Cortex of kidney (tissue), 1 donor: ENCODE measurements at places on chromosomes 12 and 14.

DNA sequence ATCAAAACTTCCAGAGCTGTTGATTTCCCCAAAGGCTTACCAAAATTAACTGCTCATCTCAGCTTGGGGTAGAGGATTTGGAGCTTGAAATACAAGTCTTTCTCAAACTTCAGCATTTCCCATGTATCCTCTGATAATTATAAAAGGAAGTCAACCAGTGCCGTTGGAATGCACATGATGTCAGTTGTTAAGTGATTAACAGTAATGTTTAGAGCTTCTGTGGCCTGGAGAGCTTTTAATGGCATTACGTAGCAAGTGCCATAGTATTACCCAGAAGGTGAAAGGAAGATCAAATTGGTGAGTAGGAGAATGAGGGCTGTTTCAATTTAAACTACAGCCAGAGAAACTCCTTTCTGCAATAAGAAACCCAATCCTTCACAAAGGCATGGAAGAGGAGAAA lies 62.5 kb upstream of the PTPRR start:
- no peak for DNase-seq

GRCh38 chr14:72826039-72826438 lies 67.9 kb downstream of the DPF3 start:
- DNase-seq, result no peak

- no peak for DNase-seq
These were observed 5.0 kb downstream of the RNASE9 start for GRCh38 chr14:20555845-20556244.

GRCh38 chr14:105859717-105860614 lies 333.6 kb downstream of the TMEM121 start:
- DNase-seq, result no peak

DNA sequence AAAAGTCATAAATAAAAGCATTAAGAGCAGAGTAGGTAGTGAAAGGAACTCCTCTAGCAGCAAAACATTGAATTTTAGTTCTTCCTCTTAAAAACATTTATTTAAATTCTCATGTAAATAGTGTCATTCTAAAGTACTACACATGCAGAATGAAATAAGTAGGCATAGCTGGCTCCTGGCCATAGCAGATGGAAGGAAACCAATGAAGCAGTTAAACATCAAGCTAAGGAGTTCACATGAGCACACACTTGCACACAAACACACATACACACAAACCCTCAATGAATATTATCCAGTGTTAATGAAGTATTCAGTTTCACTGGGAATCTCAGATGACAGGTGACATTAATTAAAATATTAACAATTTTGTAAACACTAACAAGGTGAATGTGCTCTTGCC lies 69.3 kb downstream of the SLC35F4 start:
- DNase-seq, result no peak

DNA sequence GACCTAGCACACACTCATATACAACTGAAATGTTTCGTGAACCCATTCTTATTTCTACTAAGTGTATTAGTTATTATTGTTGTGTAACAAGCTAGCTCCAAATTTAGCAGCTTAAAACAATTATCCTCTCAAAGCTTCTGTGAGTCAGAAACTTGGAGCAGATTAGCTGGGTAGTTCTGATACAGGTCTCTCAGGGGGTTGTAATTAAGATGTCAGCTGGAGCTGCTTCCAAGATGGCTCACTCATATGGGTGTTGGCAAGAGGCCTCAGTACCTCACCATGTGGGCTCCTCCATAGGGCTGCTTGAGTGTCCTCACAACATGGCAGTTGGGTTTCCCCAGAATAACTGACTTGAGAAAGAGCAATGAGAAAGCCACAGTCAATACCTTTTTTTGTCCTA lies 9.8 kb downstream of the GPR135 start:
- no peak for DNase-seq

- no peak for DNase-seq
These were observed 414.8 kb upstream of the STXBP6 start for GRCh38 chr14:25464772-25465171.

- no peak for DNase-seq
These were observed 12.2 kb downstream of the SYCP3 start for GRCh38 chr12:101727098-101727497.

- no peak for DNase-seq
These were observed 30.9 kb upstream of the ANKRD9 start for GRCh38 chr14:102540315-102541028.

DNA sequence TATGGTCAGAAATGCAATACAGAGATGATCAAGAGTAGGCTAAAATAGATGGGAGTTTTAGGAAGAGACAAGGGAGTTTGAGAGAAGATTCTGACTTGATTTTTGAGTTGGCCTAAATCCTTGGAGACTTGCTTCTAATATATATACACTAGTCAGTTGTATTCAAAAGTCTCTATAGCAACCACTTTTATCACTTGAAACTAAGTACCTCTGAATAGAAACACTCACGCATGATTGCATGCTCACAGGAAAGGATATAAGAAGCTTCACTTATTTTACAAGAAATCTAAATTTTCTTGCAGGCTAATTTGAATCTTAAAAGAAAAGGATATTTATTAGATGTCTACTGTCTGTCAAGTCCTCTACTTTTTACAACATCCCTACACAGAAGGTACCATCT lies 316.8 kb downstream of the SNAPC1 start:
- DNase-seq, result no peak

DNA sequence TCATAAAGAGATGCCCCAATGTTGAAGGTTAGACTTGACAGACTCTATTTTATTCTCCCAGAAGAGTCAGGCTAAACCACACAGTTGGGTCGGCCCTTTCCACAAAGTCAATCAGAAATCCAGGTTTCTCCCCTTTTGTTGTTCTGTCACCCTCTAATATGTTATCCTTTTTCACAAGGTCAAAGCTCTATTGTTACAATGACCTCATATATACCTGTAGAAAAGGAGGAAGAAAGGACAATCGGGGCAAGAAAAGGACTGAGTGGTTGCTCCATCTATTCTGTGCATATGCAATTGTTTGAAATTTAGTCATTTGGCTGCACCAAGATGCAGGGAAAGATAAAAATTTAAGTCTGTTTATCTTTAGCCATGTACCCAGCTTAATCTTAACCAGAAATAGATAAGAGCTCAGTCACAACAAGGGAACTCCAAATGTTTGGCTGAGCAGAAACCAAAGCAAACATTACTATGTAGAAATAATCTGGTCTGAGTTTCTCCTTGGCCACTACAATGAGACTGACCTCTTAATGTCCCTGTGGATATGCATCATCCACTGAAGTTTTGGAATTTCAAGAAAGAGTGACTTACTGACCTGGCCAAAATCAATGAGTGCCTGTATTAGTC lies 503.7 kb downstream of the GALC start:
- no peak for DNase-seq

DNA sequence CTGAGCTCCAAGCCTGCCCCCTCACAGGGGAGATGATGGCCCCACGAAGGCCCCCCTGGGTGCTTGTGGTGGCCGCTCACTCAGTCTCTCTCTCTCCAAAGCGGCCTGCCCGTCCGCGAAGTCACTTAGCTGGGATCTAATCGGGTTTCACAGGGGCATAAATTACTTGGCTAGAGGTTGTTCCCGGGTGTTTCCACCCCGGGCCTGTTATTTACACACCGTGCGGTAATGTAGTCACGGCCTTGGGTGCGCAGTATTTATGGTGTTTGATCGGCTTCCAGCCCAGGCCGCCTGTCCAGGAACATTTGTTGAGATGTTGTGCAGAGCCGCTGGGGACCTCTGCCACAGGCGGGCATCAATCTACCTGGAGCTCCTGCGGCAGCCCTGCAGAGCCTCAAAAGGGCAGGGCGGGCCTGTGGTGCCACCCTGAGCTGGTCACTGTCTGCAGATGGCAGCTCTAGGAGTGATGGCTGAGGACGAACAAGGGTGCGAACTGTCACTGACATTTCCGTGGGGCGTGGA lies 91.2 kb downstream of the KIF26A start:
- no peak for DNase-seq

- no peak for DNase-seq
These were observed 20.9 kb downstream of the ISCA2 start for GRCh38 chr14:74514471-74514941.
